ENCODE measurements at places on chromosomes 13 and 19. TPM values are rescaled to one million over a fixed set of nuclear protein-coding genes. Genes with fewer than 3 reads are reported as not detected.
A peak's percentile ranks its signal among the peaks of the same experiment; 100 is the strongest.

GRCh38 chr13:37968555-37968954 lies 99.0 kb upstream of the TRPC4 start:
- H3K4me1 ChIP-seq: no peaks in the 10 kb centered on the region
- H3K27ac ChIP-seq: no peak overlapping the region
- H3K36me3 ChIP-seq: no peaks in the 10 kb centered on the region
- H3K27me3 ChIP-seq: no peaks in the 10 kb centered on the region

- no peaks in the 10 kb centered on the region for H3K27me3 ChIP-seq
- H3K36me3 ChIP-seq: no peaks in the 10 kb centered on the region
- no peak overlapping the region for H3K4me3 ChIP-seq
- H3K27ac ChIP-seq: no peak overlapping the region
Measured at GRCh38 chr13:73717632-73718031, 416.6 kb downstream of the KLF12 start.

DNA sequence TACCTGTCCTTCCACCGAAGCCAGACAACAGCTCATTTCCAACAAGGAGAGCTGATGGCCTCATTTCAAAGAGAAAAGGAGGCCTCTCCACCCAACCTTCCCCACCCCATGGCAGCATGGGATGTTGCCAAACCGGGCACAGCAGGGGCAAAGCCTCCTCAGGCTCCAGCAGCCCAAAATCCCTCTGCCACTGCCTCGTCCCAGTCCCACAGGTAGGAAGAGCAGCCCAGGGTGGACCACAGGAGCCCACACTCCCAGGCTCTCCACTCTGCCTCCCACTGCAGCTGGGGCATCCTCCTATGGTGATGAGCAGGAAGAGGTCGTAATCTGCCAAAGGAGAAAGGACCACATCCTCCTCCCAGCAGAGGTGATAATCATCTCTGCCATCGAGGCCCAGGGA lies 50.9 kb downstream of the PEPD start:
- no peaks in the 10 kb centered on the region for H3K4me1 ChIP-seq
- no peak overlapping the region for H3K27ac ChIP-seq
- no peak for DNase-seq
- H3K4me3 ChIP-seq: no peak overlapping the region
- no peaks in the 10 kb centered on the region for H3K36me3 ChIP-seq

GRCh38 chr19:2567580-2567979 lies 91.7 kb downstream of the GADD45B start:
- no peak overlapping the region for H3K4me3 ChIP-seq
- H3K27ac ChIP-seq: no peak overlapping the region
- peaks cover 10% of the 10 kb centered on the region for H3K4me1 ChIP-seq
- no peak for DNase-seq
- no peaks in the 10 kb centered on the region for H3K36me3 ChIP-seq

DNA sequence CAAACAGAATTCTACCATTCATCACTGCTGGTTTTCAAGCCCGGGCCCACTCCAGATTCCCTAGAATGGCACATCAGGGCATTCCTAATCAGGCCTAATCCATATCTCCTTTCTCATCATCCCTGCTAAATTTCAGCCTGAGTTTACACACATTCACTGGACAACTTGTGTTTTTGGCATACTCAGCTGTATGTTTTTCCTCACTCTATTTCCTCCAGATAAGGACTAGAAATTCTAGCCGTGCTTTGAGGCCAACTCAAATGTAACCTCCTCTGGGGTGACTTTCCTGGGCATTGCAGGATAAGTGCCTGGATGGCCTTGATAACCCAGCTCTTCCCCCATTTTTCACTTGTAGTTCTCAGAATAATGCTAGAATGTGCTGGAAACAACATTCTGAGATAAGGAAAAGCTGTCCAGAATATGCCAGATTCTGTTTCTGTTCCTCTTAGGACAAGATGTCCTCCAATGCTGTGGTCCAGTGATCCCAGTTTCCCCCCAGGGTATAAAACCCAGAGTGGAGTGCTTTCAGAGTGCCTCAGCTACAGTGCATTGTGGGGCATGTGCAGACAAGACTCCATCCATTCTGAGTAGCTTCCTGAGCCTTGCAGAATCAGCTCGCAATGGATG lies 66.9 kb upstream of the CLDN10 start:
- no peaks in the 10 kb centered on the region for H3K27me3 ChIP-seq
- no peak for DNase-seq
- no peak overlapping the region for H3K4me3 ChIP-seq
- no peaks in the 10 kb centered on the region for H3K36me3 ChIP-seq

GRCh38 chr13:64410276-64411053 lies 2819.7 kb downstream of the PCDH9 start:
- H3K27me3 ChIP-seq: no peaks in the 10 kb centered on the region
- H3K36me3 ChIP-seq: no peaks in the 10 kb centered on the region
- DNase-seq: no peak
- no peaks in the 10 kb centered on the region for H3K4me1 ChIP-seq

GRCh38 chr13:99370481-99371275 lies 63.5 kb upstream of the GPR183 start:
- H3K27ac ChIP-seq: peak overlapping the region; percentile 38
- H3K4me3 ChIP-seq: no peak overlapping the region
- peaks cover 96% of the 10 kb centered on the region for H3K4me1 ChIP-seq
- H3K27me3 ChIP-seq: no peaks in the 10 kb centered on the region
- H3K36me3 ChIP-seq: no peaks in the 10 kb centered on the region
- DNase-seq: no peak

DNA sequence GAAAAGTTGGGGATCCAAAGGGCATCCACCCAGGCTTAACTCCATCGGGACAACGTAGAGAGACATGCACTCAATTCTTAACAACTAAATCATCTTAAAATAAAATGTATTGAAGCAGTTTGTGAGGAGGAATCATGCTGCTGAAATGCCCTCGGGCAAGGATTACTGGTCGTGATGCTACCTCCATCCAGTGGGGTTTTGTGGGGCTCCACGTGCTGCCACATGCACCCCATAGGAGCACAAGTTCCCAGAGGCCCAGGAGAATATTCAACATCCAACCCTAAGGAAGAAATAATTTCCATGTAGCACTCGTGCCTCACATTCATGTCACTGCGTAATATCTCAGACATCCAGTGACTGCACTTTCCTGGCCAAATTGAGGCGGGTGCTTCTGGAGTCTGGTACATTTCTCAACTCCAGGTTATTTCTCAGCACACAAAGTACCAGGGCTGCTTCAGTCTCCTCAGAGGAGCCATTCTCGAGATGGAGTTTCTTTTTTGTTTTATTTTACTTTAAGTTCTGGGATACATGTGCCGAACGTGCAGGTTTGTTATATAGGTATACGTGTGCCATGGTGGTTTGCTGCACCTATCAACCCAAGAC lies 429.8 kb downstream of the FOXO1 start:
- H3K27me3 ChIP-seq: no peaks in the 10 kb centered on the region
- no peak for DNase-seq
- H3K36me3 ChIP-seq: no peaks in the 10 kb centered on the region
- H3K27ac ChIP-seq: no peak overlapping the region
- H3K4me1 ChIP-seq: no peaks in the 10 kb centered on the region

- H3K4me3 ChIP-seq: no peak overlapping the region
- peaks cover 12% of the 10 kb centered on the region for H3K36me3 ChIP-seq
- H3K27ac ChIP-seq: no peak overlapping the region
- no peak for DNase-seq
Measured at GRCh38 chr19:18161636-18162002, 8.7 kb downstream of the PIK3R2 start.

GRCh38 chr19:47363758-47364531 lies 14.8 kb downstream of the DHX34 start:
- H3K27me3 ChIP-seq: no peaks in the 10 kb centered on the region
- no peak for DNase-seq
- H3K4me3 ChIP-seq: no peak overlapping the region
- no peaks in the 10 kb centered on the region for H3K4me1 ChIP-seq
- peaks cover 48% of the 10 kb centered on the region for H3K36me3 ChIP-seq

- H3K4me3 ChIP-seq: no peak overlapping the region
- H3K36me3 ChIP-seq: peaks cover 13% of the 10 kb centered on the region
- H3K27me3 ChIP-seq: no peaks in the 10 kb centered on the region
- DNase-seq: no peak
- H3K4me1 ChIP-seq: peaks cover 6% of the 10 kb centered on the region
- no peak overlapping the region for H3K27ac ChIP-seq
Measured at GRCh38 chr19:990119-990571, 6.0 kb downstream of the WDR18 start.

The ZNF568 gene
- 7.6 TPM for polyA plus RNA-seq

The RAB3A gene
- polyA plus RNA-seq: 0.59 TPM

The SHISA2 gene
- 0.32 TPM for polyA plus RNA-seq

The FXYD7 gene
- 5.5 TPM for polyA plus RNA-seq

The UGGT2 gene
- polyA plus RNA-seq: not detected

The HNRNPA1L2 gene
- polyA plus RNA-seq: 3.8 TPM

The NBEA gene
- polyA plus RNA-seq: 0.48 TPM

The OR7A5 gene
- polyA plus RNA-seq: not detected

The TEAD2 gene
- polyA plus RNA-seq: not detected

All from CD4-positive, alpha-beta memory T cell (primary cell).